ENCODE measurements at places on chromosomes 1 and 21. TPM values are rescaled to one million over a fixed set of nuclear protein-coding genes. Genes with fewer than 3 reads are reported as not detected.
A peak's percentile ranks its signal among the peaks of the same experiment; 100 is the strongest.

GRCh38 chr1:195717651-195718050 is 890.6 kb downstream of the KCNT2 start:
- no peak for DNase-seq

DNA sequence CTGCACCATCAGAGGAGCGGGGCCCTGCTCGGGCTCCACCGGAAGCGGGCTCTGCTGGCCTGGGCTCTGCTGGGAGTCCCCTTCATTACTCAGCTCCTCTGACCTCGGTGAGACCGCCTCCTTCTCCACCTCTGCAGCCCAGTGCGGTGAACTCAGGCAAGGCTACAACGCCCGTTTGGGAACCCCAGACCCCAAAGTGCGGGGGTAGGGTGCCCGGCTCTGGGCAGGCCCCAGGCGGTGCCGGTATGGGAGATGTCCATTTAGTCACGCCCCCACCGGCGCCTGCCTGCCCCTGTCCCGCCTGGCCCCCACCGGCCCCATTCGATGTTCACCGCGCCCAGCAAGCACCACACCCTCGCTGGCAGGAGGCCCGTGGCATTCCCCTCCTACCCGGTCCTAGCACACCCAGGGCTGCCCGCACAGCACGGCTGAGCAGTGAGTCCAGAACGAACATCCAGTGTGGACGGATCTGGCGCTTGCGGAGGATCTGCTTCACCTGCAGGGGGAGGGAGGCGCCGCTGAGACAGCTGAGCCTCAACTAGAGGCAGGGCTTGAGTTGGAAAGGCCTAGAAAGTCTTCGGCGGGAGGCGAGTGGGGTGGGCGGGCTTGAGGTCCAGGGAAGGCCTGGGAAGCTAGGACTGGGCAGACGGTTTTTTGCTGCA is 10.0 kb downstream of the MAP3K6 start:
- DNase-seq, result no peak

GRCh38 chr1:162398999-162399580 is 12.8 kb downstream of the SH2D1B start:
- no peak for DNase-seq

- DNase-seq, result no peak
Observed at GRCh38 chr1:95723346-95723745, 489.3 kb downstream of the RWDD3 start.

DNA sequence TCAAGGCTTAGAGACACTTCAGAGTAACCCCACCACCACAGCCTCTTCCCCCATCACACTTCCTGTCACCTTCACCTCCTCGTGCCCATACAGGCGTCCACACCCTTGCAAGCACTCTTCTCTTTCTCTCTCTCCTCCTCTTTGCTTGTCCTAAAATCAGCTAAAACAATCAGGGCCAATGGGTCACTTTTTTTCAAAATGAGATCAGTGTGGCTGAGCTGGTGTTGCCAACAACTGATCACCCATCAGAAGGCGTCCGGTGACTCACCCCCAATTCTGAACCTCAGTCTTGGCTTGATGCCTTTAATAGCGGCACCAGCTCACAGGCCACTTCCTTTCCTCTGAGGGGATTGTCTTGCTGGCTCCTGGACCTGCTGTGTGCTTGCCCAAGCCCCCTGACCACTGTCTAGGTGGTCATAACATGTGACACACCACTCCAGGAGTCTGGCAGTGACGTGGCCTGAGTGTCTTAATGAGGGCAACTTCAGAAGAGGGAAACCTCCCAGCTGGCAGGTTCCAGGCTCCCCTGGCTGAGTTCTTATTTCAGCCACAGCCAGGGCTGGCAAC is 1.6 kb downstream of the DRAXIN start:
- DNase-seq, result no peak

- no peak for DNase-seq
Observed at GRCh38 chr1:161506336-161507223, 1.3 kb downstream of the FCGR2A start.

DNA sequence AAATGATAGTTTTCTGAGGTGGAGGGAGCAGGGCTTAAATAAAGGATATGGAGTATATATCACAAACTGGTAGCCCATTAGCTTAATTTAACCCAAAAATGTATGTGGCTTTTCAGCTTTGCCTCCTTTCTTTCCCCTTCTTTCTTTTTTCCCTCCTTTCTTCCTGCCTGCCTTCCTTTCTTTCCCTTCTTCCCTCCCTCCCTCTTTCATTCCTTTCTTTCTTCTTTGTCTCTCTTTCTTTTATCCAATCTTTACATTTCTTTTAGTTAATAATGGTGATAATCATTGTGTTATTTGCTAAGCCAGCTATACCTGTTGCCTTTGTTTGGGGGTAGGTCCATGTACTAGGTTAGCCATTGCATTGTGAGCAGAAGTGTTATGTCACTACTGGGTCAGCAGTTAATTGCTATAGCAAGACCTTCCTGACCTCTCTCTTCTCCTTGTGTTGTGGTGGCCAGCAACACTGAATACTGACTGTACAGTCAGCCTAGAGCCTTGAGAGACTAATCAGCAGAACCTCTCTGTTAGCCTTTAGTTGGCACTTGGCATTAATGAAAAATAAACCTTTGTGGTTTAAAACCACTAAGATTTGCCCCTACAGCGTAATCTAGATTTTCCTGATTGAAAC is 5.1 kb downstream of the GORAB start:
- no peak for DNase-seq

DNA sequence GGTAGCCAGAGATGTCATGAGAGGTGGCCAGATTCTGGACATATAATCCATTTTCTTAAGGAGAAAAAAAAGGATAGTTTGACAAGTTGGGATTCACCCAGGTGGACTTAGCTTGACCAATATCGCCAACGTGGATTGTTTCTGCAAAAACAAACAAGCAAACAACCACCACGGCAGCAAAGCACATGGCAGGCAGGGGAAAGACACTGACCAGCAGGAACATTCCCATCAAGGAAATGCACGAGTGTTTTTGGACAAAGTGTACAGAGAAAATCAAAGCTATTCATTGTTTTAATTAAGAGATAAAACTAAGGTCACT is 9.1 kb upstream of the PLA2G2C start:
- no peak for DNase-seq

DNA sequence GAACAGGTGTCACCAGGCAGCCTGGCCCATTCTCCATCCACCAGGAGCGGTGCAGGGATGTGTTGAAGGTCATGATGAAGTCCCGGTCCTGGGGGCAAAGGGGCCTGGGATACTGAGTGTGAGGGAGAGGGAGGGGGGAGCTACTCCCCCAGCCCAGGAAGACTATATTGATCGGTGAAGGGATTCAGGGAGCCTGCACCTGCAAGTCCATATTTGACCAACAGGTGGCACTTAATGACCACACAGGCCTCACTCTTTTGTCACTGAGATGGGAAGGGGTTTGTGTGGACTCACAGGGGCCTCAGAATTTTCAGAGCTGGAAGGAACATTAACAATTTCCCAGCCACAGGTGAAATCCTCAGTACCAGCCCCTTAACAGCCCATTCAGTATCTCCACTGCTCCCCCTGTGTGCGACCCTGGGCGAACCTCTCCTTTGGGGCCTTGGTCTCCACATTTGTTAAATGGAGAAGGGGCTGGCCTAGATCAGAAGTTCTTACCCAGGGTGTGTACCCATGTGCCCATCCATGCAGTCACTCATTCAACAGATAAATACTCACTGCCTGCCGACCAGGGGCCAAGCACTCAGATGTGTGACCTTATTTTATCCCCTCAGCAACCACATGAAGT is 55.6 kb downstream of the NKAIN1 start:
- DNase-seq, result peak; percentile 55

GRCh38 chr1:201882665-201883132 is 6.0 kb upstream of the SHISA4 start:
- DNase-seq, result no peak

- DNase-seq, result no peak
Observed at GRCh38 chr1:40798366-40799281, 15.0 kb downstream of the KCNQ4 start.

- no peak for DNase-seq
Observed at GRCh38 chr1:168164771-168165170, 14.0 kb upstream of the TIPRL start.

DNA sequence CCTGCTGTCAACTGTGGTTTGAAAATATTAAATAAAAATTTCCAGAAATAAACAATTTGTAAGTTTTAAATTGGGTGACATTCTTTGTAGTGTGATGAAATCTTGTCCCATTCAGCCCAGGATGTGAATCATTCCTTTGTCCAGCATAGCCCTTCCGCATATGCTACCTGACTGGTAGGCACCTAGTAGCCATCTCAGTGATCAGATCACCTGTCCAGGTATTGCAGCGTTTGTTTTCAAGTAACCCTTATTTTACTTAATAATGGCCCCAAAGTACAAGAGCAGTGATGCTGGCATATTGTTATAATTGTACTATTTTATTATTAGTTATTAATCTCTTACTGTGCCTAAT is 351.6 kb upstream of the B3GALT2 start:
- no peak for DNase-seq

DNA sequence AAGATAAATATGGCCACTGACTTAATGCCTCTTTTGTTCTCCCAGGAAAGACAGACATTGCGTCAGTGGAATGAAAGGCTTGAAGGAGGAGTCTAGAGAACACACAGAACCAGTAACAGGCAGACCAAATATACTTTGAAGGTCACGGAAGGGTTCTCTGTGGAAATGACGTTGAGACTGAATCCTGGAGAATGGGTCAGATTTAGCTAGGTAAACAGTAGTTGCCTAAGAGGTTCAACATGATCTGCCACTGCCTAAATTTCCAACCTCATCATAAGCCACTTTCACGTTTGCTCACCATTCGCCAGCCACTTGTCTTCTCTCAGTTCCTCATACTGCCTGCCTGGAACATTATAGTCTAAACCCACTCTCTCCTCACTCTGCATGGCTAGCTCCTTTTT is 20.5 kb downstream of the PLA2G4A start:
- DNase-seq, result no peak

DNA sequence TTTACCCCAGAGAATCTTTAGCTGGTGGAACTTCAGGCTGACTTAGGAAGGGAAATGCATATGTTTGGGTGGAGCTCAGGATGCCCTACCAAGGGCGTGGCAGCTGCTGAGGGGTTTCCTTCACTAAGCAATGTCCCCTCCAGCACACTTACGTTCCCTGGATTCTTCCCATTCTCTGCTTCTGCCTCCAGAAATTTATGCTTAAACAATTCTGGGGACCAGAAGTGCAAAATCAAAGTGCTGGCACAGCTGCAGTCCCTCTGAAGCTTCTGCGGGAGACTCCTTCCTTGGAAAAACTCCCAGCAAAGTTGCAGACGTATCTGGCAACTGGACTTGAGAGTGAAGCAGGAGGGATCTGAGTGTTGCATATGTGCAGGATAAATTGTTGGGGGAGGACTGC is 402.8 kb downstream of the PCP4 start:
- DNase-seq, result no peak

- DNase-seq, result no peak
Observed at GRCh38 chr1:204841798-204842197, 28.9 kb upstream of the NFASC start.

DNA sequence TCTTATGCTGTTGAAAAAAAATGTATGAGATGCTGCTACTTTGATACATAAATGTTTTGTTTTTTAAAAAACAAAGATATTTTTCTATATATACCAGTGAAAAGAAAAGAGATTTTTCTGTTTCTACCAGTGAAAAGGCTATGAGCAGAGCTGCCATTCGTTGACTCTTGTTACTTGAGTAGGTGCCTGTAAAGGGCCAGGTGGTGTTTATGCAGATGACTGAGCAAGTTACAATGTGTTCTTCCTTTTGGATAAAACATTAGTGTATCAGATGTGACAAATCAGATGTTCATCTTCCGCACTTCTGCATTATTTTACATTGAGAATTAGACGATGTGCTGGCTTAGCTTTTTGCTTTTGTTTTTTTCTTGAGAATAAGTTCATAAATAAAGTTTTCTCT is 45.4 kb downstream of the BARHL2 start:
- DNase-seq, result no peak

GRCh38 chr1:182170891-182171461 is 109.5 kb upstream of the ZNF648 start:
- no peak for DNase-seq

GRCh38 chr1:31701091-31701736 is 2.6 kb downstream of the COL16A1 start:
- peak; percentile 70 for DNase-seq

- DNase-seq, result no peak
Observed at GRCh38 chr1:162169031-162169790, 99.7 kb downstream of the NOS1AP start.

GRCh38 chr1:6811583-6811982 is 26.3 kb downstream of the CAMTA1 start:
- no peak for DNase-seq

GRCh38 chr21:26845066-26845758 is at the start of gene ADAMTS1:
TSS of gene ADAMTS1 (minus strand) at chr21:26845409. CDS start at chr21:26844954, 455 bp downstream.
- peak; percentile 81 for DNase-seq

- no peak for DNase-seq
Observed at GRCh38 chr1:38128926-38129453, 82.4 kb upstream of the POU3F1 start.

- DNase-seq, result no peak
Observed at GRCh38 chr1:180031664-180032063, 77.1 kb downstream of the CEP350 start.

GRCh38 chr1:19488136-19488535 is 2.8 kb upstream of the CAPZB start:
- DNase-seq, result no peak

GRCh38 chr1:103156966-103157365 is 48.6 kb upstream of the COL11A1 start:
- DNase-seq, result no peak

GRCh38 chr1:202160377-202160940 is at the start of gene PTPN7:
TSS of gene PTPN7 (minus strand) at chr1:202160602. CDS start at chr1:202159402, 1,200 bp downstream.
- DNase-seq, result no peak

- DNase-seq, result no peak
Observed at GRCh38 chr1:63943393-63943792, 169.6 kb downstream of the ROR1 start.

DNA sequence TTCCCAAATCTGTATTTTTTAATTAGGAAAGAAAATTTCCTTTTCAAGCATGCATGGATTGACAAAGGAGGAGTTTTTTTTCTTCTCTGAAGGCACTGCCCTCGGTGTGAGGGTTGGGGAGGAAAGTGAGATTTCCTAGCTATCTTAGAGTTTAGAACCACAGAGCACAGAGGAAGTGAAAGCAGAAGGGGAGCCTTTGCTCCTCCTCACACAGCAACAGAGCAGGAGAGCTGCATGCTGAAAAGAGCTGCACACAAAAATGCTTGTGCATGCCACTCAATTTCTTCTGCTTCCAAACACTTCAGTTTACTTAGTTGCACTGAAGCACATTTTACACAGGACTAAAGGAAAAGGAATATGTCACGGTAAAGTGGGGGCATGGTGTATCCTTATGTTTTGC is 308.1 kb downstream of the GPATCH2 start:
- no peak for DNase-seq

DNA sequence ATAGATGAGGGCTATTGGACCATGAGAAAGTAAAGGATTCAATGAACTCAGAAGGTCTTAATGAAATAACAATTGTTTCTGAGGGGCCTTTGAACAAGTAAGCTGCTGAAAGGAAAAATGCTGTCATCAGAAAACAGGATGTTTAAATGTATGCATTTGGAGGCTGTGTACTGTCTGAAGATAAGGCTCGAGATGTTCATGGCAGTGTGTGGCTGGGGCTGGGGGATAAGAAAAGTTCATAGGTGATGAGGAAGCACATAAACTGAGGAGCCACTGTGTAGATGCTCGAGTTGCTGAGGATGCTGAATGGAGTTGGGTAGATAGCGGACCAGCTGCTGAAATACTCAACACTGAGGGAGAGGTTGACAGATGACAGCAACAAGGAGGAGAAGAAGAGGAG is 17.8 kb downstream of the THEM4 start:
- no peak for DNase-seq

Gene SEMA4A
- total RNA-seq, result 2.3 TPM

Gene TRAF3IP3
- 3.4 TPM for total RNA-seq

Gene NHLH1
- not detected for total RNA-seq

Gene OR2W3
- 13.4 TPM for total RNA-seq

Gene CALML6
- 0.47 TPM for total RNA-seq

Gene KRTAP10-8
- not detected for total RNA-seq

Gene C1QTNF12
- total RNA-seq, result not detected

Gene CFHR2
- 341 TPM for total RNA-seq

Measured in liver (tissue), 10 donors.